ENCODE measurements at places on chromosomes 4 and X.

- DNase-seq: no peak
Measured at GRCh38 chrX:143854006-143854405, 29.9 kb upstream of the UBE2NL start.

DNA sequence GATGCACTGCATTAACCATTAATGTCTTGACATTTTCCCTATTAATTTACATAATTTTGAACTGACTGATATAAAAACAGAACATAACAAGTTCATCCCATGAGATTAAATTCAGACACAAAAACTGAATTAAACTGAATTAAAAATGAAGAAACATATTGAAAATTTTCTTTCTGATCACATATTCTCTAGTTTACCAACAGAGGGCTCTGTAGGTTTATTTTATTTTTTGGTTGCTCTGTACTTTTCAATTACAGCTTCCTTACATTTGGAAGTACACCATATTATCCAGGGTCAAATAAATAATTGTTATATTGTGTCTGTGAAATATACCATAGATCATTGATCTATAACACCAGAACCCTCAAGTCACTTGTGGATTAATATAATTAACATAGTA lies 27.3 kb upstream of the CT83 start:
- DNase-seq: no peak

GRCh38 chr4:185792384-185793115 lies 19.4 kb downstream of the SORBS2 start:
- DNase-seq: no peak

DNA sequence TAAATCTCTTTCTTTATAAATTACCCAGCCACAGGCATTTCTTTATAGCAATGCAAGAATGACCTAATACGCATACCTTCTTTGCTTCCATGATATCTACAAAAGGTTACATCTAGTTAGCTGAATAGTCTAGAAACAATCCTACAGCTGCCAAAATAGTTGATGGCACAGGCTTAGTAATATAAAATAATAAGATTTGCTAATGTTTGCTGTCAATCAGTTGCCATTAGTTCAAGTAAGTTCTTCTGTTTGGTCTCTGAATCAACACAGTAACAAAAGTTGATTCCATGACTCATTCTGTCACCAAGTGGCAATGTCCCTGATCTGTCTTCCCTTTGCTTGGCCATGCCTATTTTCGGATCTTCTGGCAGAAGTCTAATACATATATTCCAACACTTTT lies 470.2 kb downstream of the SPRY1 start:
- DNase-seq: no peak

DNA sequence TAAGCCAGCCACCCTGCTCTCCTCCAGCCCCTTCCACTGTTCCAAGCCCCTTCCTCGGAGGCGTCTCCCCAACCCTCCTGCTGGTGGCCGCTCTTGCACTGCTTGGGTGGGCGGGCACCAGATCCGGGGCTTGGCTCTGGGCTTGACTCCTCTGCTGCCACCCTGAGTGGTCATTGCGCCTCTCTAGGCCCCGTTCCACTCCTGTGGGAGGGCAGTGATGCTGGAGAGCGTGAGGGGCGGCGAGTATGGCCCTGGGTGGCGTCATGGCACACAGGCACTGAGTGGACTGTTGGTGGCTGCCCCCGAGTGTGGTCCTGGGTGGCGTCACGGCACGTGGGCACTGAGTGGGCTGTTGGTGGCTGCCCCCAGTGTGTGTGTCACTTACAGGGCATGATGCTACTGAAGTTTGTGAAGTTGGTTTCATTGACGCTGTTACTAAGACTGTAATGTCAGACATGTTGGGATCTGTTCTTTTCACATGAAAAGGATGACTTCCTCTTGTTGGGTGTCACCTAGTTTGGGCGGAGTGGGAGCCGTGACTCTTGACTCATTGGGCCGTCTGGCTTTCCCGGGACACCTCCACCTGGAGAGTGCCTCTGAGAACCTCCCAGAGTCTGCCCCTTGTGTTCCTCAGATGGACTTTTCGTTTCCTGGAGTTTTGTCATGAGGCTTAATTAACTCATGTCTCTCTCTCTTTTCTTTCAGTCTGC lies 55.9 kb upstream of the HGFAC start:
- DNase-seq: no peak

DNA sequence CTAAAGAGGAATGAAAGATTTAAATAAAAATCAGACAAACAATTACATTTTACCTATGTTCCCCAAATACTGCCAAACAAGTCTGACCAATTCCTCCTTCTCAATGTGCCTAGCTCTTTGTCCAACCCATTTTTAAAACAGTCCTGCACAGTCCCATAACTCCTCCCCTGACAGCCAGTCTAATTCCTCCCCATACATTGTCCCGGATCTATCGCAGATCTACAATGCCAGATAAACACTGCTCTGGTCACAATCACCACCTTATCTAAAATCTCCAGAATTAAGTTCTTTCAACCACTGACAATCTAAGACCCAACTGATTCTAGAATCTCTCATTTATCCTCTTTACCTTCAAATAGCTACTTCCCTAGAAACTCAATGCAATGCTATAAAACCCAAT lies 176.0 kb downstream of the APBB2 start:
- no peak for DNase-seq

DNA sequence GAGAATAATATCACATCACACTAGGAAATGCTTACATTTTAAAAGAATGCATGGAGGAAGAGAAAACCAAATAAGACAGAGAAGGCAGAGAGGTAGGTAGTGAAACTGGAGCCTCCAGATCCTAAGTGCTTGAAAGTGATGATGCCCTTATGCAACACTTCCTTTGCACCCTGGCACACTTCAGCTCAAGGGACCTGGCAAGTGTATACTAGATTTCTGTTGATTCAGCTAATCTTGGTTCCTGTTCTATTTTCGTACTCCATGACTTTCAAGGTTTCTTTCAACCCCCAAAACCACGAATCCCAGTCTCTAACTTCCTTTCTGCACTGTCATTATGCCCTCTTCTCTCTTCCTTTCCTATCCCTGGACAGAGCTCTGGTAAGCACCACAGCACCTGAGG lies 36.9 kb upstream of the SH3KBP1 start:
- DNase-seq: no peak

DNA sequence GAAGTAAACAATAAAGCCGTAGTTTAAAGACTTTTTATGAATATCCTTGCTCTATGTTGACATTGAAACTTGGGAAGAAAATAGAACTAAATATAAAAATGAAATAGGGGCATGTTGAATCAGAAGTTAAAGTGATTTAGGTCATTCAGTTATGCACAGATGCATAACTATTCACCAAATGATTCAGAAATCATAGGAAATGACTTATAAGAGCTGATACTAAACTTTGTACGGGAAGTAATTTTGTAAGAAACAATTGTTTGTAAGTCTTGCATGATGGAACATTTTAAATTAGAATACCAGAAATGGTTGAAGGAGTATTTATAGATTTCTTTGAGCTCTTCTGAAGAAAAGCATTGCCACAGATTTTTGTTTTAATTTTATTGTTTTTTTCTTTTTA lies 246.5 kb downstream of the CPE start:
- DNase-seq: no peak

DNA sequence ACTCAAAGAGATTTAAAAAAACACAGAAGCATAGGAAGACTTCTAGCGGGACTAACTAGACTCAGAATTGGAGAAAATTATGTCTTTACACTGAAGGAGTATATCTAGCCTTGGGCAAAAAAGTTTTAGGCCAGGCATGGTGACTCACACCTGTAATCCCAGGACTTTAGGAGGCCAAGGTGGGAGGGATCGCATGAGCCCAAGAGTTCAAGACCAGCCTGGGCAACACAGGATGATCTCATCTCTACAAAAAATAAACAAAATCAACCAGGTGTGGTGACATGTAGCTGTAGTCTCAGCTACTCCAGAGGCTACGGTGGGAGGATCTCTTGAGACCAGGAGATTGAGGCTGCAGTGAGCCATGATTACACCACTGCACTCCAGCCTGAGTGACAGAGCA lies 99.5 kb downstream of the NEUROG2 start:
- DNase-seq: no peak

DNA sequence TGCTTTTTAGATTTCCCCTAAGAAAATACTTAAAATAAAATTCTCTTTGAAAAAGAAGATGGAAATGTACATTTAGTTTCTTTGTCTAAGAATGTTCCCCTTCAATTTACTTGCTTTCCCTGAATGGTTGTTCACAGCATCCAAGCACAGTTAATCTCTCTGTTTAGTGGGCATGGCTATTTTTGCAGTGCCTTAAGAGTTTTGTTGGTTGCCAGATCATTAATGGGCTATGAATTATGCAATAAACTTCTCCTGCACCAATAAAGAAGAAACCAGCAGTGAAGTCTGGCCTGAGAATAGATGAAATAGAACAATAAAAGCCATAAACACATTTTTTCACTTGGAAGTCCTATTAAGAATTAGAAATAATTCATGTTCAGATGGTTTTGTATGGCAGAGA lies 980.4 kb upstream of the IGFBP7 start:
- no peak for DNase-seq

DNA sequence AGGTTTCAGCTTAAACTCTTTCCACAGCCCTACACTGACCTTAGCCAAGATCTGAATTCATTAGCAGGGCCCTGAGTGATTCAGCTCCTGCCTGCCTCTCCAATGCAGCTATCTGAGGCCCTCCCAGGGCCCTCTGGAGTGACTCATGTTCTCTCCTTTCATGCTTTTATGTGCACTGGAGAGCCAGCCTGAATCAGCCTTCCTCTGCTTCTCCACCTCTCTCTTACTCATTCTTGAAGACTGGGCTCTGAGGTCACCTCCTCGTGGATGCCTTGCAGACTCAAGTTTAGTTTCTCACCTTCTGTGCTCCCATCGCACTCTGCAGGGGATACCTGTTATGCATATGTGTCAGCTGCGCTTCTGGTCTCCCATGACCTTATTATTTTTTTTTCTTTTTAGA lies 3.1 kb upstream of the OCIAD2 start:
- no peak for DNase-seq

DNA sequence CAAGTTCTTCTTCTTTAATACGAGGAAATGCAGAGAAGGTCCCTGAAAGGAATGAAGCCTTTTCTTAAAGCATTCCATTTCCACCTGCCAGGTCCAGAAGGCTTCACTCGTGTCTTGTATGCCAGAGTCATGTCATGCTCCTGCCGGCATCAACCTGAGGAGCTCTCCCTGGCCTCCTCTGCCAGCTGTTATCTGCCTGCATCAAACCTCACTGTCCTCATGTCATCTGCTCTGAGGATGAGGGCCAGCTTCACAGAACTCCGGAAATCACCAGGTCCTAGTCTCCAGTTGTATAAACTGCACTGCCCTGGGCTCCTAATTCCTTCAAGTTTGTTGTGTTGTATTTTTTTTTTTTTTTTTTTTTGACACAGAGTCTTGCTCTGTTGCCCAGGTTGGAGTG lies 20.0 kb upstream of the S100G start:
- DNase-seq: peak; percentile 44

DNA sequence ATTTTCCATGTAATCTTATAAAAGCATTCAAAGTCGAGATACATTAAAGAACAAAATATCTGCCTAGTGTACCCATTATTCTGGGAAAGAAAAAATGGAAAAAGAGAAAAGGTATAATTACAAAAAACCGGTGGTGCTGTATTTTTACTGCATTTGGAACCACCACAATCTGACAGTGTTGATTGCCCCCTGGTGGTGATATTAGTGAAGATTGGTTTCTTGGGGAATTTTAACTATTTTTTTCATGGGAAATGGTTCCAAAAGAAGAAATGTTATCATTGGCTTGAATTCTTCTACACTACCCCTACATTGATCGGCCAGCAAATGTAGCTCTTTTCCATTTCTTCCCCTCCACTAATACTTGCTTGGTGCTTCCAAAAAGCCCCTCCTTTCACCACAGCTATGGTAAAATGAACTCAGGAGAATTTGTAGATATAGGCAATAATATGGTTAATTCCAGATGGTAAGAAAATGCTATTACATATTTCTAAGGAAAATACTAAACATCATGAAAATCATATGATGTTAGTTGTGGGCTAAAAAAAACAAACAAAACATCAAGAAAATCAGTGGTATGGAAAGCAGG lies 50.0 kb downstream of the COX18 start:
- DNase-seq: peak; percentile 53

GRCh38 chrX:150990910-150991309 lies 7.8 kb downstream of the HMGB3 start:
- DNase-seq: no peak

GRCh38 chrX:119512146-119512800 lies 44.0 kb downstream of the SLC25A5 start:
- peak; percentile 27 for DNase-seq

DNA sequence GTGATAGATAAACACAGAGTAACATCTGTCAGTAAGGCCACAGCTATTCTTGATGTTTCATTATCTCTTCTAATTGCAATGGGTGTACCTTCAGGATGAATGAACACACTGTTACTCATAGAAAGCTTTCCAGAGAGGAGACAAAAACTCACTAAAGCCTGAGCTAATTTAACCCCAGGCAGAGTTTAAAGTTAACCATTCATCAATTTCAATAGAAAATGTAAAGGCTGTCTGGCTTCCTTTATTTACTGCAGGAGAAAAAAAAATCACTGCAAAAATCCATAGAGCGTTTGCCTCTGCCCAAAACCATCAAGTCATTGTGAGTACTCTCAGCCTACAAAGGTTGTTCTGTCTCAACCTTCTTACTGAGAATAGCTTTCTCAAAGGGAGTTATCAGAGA lies 376.9 kb downstream of the PPP4R3C start:
- DNase-seq: no peak

DNA sequence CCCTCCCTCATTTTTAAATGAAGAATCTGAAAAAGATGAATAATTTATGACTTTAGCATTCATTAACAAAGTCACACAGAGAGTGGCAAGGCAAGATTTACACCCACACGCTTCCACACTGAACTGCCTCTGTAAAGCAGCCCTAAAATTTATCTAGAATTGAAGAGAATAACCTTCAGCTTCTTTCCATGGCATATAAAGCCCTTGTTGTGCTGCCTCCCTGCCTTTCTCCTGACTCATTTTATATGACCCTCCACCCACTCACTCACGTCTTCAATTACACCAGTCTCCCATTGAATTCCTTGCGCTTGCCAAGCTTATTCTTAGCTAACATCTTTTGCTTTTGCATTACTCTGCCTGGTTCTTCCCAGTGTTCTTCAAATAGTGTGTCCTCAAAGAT lies 2649.3 kb downstream of the PCDH7 start:
- DNase-seq: no peak

DNA sequence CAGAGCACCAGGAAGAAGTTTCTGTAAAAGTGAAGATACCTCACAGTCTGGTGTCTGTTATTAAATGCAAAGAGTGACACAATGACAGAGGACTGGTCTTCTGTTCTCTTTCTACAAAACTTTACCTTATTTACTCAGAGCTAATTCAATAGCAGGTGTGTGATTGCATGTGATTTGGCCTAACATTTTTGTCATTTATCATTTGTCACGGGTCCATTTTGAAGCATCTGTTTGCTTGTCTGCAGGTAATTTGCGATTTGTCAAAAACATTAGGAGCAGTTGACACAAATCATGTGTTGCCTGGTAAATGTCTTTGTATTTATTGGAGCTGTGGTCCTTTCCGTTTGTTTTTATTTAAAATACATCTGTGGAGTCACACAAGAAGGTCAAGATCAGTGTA lies 1232.4 kb downstream of the STIM2 start:
- DNase-seq: no peak
